ENCODE measurements at places on chromosomes 7 and 10. TPM values are rescaled to one million over a fixed set of nuclear protein-coding genes. Genes with fewer than 3 reads are reported as not detected.

The GIMAP8 gene
- total RNA-seq = 7.5 TPM

The POLR2J2 gene
- 7.2 TPM for total RNA-seq

The MKX gene
- 13.1 TPM for total RNA-seq

The EVX1 gene
- total RNA-seq = not detected

The ACTR3C gene
- total RNA-seq = 5.3 TPM

The AGBL3 gene
- 5.8 TPM for total RNA-seq

The EMX2 gene
- 5.0 TPM for total RNA-seq

The ANKRD30A gene
- not detected for total RNA-seq

The FOXP2 gene
- total RNA-seq = 109 TPM

The OPN4 gene
- not detected for total RNA-seq

The UCN3 gene
- total RNA-seq = not detected

The PIP gene
- not detected for total RNA-seq

The SUN3 gene
- not detected for total RNA-seq

The TACR2 gene
- total RNA-seq = not detected

The ADAM12 gene
- 29.9 TPM for total RNA-seq

The PNLIPRP3 gene
- total RNA-seq = not detected

The OR2A7 gene
- 5.7 TPM for total RNA-seq

The KLF14 gene
- total RNA-seq = 0.16 TPM

The ASIC3 gene
- 4.4 TPM for total RNA-seq

The PAX2 gene
- total RNA-seq = 5.2 TPM

The MPP7 gene
- total RNA-seq = 30.6 TPM

The HOXA5 gene
- not detected for total RNA-seq

The MSMB gene
- total RNA-seq = not detected

The ZNF92 gene
- total RNA-seq = 24.9 TPM

The LIPK gene
- total RNA-seq = not detected

The RPEL1 gene
- not detected for total RNA-seq

The FGL2 gene
- total RNA-seq = 34.0 TPM

The ABCB1 gene
- total RNA-seq = 8.0 TPM

The EFCAB10 gene
- 0.99 TPM for total RNA-seq

The BCL7B gene
- 15.7 TPM for total RNA-seq

The COMTD1 gene
- 5.6 TPM for total RNA-seq

The CPVL gene
- 7.9 TPM for total RNA-seq

The IGFBP3 gene
- 105 TPM for total RNA-seq

The DDC gene
- 4.3 TPM for total RNA-seq

The IGF2BP3 gene
- 37.9 TPM for total RNA-seq

The CCSER2 gene
- total RNA-seq = 96.6 TPM

The PTCD1 gene
- 8.8 TPM for total RNA-seq

The TAF6 gene
- 70.6 TPM for total RNA-seq

The BMS1 gene
- 21.1 TPM for total RNA-seq

The INMT gene
- 3.2 TPM for total RNA-seq

The RAPGEF5 gene
- total RNA-seq = 90.2 TPM

All from camera-type eye (tissue), 1 donor.